ENCODE measurements at places on chromosomes 2 and 18. TPM values are rescaled to one million over a fixed set of nuclear protein-coding genes. Genes with fewer than 3 reads are reported as not detected.

- no peaks in the 10 kb centered on the region for H3K36me3 ChIP-seq
- no peak overlapping the region for H3K4me3 ChIP-seq
- DNase-seq, result no peak
These were observed 701.9 kb upstream of the RAB6C start for GRCh38 chr2:129277585-129277981.

The ANKAR gene
- 2.6 TPM for total RNA-seq

The ERBB4 gene
- 0.26 TPM for total RNA-seq

DNA sequence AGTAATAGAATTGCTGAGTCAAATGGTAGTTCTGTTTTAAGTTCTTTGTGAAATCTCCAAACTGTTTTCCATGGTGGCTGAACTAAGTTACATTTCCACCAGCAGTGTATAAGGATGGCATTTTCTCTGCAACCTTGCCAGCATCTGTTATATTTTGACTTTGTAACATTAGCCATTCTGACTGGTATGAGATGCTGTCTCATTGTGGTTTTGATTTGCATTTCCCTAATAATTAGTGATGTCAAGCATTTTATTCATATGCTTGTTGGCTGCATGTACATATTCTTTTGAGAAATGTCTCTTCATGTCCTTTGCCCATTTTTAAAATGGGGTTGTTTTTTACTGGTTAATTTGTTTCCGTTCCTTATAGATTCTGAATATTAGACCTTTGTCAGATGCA, 63.9 kb downstream of the LANCL1 start:
- H3K4me3 ChIP-seq, result no peak overlapping the region
- H3K27ac ChIP-seq, result no peak overlapping the region
- no peak for DNase-seq
- H3K27me3 ChIP-seq, result no peaks in the 10 kb centered on the region
- no peaks in the 10 kb centered on the region for H3K4me1 ChIP-seq

GRCh38 chr18:44673256-44673880, 7.3 kb upstream of the SETBP1 start:
- no peak for DNase-seq
- no peak overlapping the region for H3K27ac ChIP-seq

- H3K27ac ChIP-seq, result no peak overlapping the region
- no peaks in the 10 kb centered on the region for H3K4me1 ChIP-seq
- H3K36me3 ChIP-seq, result no peaks in the 10 kb centered on the region
These were observed 39.0 kb upstream of the LBH start for GRCh38 chr2:30192314-30192713.

DNA sequence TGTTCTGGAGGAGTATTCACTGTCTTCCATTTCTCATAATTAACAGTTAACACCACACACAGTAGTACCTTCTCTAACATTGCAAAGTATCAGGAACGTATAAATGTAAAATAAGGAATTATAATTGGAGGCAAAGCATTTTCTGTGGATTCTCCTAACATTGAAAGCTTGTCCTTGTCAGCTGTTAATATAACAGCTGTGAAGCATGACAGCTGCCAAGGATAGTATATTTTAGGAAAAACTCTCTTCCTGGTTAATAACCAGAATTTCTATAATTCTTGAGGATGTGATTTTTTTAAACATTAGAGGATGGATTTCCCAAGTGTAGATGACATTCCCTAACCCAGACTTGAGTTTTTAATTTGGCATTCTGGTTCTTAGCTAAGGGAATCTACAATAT, 110.3 kb downstream of the EPC2 start:
- no peak overlapping the region for H3K4me3 ChIP-seq
- DNase-seq, result no peak
- H3K4me1 ChIP-seq, result no peaks in the 10 kb centered on the region
- H3K27ac ChIP-seq, result no peak overlapping the region

GRCh38 chr18:12318334-12318697, 10.3 kb downstream of the TUBB6 start:
- no peaks in the 10 kb centered on the region for H3K27me3 ChIP-seq
- H3K36me3 ChIP-seq, result no peaks in the 10 kb centered on the region
- H3K4me1 ChIP-seq, result peaks cover 9% of the 10 kb centered on the region
- no peak for DNase-seq
- no peak overlapping the region for H3K4me3 ChIP-seq

DNA sequence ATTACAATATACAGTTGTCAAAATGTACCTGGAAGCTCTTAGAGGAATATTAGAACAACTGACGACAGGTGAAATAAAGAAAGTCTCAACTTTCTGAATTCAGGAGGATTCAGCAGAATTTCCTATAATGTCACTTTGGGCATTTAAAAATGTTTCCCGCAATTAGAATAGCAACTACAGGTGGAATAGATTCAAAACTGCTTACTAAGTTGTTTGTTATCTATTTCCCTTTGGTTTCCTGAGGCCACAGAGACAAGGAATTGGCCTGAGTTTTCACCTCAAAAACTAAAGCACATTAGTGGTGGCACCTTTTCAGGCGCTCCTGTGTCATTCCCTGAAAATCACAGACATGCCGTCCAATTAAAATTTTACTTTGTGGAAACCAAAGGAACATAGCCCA, 729.2 kb upstream of the FANCL start:
- no peak for DNase-seq
- H3K27me3 ChIP-seq, result no peaks in the 10 kb centered on the region
- H3K36me3 ChIP-seq, result no peaks in the 10 kb centered on the region
- H3K4me3 ChIP-seq, result no peak overlapping the region
- H3K27ac ChIP-seq, result no peak overlapping the region

DNA sequence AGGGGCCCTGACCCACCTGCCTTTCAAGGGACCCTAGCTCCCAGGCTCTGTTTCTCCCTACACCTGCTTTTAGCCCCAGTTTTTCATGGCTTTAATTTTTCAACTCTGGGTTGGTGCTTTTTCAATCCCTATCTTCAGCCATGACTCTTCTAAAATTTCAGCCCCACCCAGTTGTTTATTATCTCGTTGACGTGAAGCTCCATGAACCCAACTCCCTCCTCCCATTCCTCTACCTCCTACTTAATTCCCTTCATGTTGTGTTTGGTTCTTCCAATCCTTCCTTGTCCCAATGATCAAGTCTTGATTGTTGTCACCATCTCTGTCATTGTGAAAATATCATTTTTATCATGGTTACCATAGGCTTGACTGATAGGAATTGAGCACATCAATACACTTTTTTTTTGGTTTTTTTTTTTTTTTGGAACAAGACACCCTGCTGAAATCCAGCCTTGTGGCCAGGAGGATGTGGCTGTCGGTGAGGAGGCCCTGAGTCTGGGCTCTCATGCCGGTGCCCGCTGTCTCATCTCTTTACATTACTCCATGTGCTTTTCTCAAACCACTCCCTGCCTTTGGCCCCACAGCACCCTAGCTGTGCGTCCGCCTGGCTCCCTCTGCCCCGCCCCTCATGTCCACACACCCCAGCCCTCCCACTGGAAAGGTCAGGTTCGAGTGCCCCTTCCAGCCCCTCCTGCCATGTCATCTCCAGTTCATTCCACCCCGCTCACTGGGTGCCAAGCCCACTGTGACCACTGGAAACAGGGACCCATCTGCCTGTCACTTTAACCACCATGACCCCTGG, 39.3 kb downstream of the NAPG start:
- no peak for DNase-seq
- no peak overlapping the region for H3K27ac ChIP-seq
- no peak overlapping the region for H3K4me3 ChIP-seq
- no peaks in the 10 kb centered on the region for H3K4me1 ChIP-seq

Data from uterus (tissue), 4 donors.